Astrocyte (in vitro differentiated cells and primary cell): ENCODE measurements at places on chromosomes 5 and 9. TPM values are rescaled to one million over a fixed set of nuclear protein-coding genes. Genes with fewer than 3 reads are reported as not detected.

Gene SLC9A3
- total RNA-seq, result 1.0 and 1.1 TPM in 2 replicates

GRCh38 chr5:143168921-143169810, 234.3 kb downstream of the NR3C1 start:
- DNase-seq, result no peak

DNA sequence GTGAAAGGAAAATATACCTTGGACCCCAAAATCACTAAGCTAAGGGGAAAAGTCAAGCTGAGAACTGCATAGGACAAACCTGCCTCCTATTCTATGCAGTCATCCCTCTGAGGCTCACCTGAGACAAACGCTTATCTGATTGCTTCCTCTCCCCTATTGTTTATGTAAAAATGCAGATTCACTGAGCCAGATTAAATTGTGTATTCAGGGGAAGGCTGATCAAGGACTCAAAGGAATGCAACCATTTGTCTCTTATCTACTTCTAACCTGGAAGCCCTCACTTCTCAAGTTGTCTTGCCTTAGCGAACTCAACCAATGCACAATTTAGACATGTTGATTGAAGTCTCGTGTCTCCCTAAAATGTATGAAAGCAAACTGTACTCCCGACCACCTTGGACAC, 13.3 kb downstream of the SPARC start:
- no peak for DNase-seq

Gene PCDHA5
- 1.0 and 1.7 TPM in 2 replicates for total RNA-seq

DNA sequence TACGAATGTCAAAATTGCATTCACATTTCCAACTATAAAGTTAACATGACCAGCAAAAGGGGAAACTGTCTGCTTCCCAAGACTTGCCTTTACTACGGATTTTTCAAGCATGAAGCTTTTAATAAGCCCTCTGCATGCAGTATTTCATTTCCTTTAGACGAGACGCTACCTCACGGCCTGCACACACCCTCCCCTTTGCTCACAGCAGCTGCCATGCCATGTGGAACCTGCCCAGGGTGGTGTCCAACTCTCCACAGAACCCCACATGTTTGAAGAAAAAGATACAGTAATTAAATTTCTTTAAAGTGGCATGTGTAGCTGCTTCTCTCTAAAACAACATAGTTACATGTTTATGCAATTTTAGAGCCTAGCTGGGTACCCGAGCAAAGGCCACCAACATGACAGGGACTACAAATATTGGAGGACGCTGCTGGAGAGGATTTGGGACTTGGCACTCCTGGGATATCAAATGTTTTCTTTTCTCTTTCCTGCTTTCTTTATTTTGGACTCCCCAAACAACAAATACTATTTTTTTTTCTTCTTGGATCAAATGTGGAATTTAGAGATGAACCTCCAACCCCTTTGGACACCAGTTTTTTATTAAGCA, 256.9 kb upstream of the PCSK5 start:
- DNase-seq, result no peak

DNA sequence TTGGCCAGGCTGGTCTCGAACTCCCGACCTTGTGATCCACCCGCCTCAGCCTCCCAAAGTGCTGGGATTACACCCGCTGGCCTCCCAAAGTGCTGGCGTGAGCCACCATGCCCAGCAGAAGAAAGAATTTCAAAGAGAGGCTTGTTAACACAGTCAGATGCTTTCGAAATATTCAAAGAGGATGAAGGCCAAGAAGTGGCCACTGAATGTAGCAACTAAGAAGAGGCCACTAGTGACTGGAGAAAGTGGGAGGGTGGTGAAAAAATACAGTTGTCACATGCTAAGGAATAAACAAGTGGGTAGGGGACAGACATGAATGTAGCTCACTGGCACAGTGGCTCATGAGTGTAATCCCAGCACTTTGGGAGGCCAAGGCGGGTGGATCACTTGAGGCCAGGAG, 13.0 kb upstream of the TPM2 start:
- DNase-seq, result no peak
